ENCODE measurements at places on chromosomes 12 and 14. TPM values are rescaled to one million over a fixed set of nuclear protein-coding genes. Genes with fewer than 3 reads are reported as not detected.

The FLRT2 gene
- not detected for total RNA-seq

The RIPK3 gene
- total RNA-seq: 29.4 TPM

The EPYC gene
- not detected for total RNA-seq

The CCDC91 gene
- 22.9 TPM for total RNA-seq

The DRAM1 gene
- total RNA-seq: 7.3 TPM

The ORMDL2 gene
- 45.8 TPM for total RNA-seq

The PLEKHA5 gene
- total RNA-seq: 6.7 TPM

The TBC1D30 gene
- 0.47 TPM for total RNA-seq

The ACOT6 gene
- not detected for total RNA-seq

The PPP1R36 gene
- not detected for total RNA-seq

The TAS2R9 gene
- not detected for total RNA-seq

The POTEG gene
- total RNA-seq: not detected

The LRP10 gene
- total RNA-seq: 60.1 TPM

The IL22 gene
- 0.61 TPM for total RNA-seq

The ISM2 gene
- not detected for total RNA-seq

The SRRM4 gene
- total RNA-seq: not detected

The PDE3A gene
- not detected for total RNA-seq

The RERG gene
- total RNA-seq: not detected

The HOXC13 gene
- total RNA-seq: not detected

The CLEC12A gene
- total RNA-seq: 0.40 TPM

The ACSM4 gene
- not detected for total RNA-seq

The PCED1B gene
- 63.2 TPM for total RNA-seq

The GPRC5D gene
- not detected for total RNA-seq

The NRIP2 gene
- not detected for total RNA-seq

The ATL1 gene
- 1.3 TPM for total RNA-seq

The SIX6 gene
- not detected for total RNA-seq

The NELL2 gene
- total RNA-seq: 76.9 TPM

The MANSC4 gene
- not detected for total RNA-seq

The TMEM132C gene
- not detected for total RNA-seq

The TAS2R14 gene
- 1.8 TPM for total RNA-seq
